NCI-H1417 treated with DMSO at 0.1 percent for 48 hours (cell line): ENCODE measurements at places on chromosomes 4 and X.

GRCh38 chr4:76322236-76322635, 15.7 kb downstream of the STBD1 start:
- no peak for DNase-seq

DNA sequence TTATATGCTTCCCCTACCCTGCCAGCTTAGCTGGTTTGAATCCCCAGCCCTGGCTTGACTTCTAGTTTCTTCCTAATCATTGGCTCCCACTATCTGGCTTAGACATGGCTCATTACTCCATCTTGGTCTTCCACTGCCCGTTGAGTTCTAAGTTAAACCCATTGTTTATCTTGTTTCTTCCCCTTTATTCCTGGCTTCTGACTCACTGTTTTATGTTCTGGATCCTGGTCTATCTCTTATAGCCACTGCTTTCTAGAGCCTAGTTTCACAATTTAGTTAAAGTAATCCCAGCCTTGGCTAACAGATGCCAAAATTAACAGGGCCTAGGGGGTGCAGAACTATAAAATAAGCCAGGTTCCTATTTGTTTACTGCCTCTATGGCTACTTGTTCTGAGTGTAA, 120.9 kb downstream of the ARHGEF9 start:
- DNase-seq = no peak

DNA sequence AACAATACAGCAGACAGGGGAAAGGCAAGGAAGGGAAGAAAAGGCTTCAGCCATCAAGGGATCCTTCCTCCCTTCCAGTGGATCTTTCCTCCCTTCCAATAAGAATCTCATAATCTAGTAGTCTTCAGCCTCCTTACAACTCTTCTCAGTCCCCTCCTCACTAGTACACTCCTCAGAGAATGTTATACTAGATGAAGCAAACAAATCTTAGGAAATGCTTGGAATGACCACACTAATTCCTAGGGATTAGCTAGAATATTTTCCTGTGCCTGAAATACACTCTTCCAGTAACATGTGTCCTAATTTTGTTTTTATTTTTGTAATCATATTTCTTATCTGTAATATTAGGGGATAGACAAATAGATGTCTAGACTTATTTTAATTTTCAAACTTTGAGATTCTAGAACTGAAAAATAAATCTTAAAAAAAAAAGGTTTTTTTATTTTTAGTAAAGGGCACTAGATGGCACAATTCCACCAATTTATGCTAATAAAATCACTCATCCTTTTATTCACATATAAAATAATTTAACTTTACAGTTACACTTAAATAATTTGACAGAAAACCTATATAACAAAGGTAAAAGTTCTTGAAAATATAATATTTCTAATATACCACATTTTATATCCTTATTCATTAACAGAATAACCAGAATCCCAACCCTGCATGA, 7.0 kb upstream of the STPG2 start:
- no peak for DNase-seq

GRCh38 chrX:39725928-39726619, 371.7 kb downstream of the BCOR start:
- no peak for DNase-seq

DNA sequence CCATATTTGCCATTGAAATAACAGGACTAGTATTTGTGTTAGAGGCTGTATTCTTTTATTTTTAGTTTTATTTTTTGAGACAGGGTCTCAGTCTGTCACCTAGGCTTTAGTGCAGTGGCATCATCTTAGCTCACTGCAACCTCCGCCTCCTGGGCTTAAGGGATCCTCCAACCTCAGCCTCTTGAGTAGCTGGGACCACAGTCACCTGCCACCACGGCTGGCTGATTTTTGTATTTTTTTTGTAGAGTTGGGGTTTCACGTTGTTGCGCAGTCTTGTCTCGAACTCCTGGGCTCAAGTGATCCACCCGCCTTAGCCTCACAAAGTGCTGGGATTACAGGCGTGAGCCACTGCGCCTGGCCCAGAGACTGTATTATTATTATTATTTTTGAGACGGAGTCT, 15.3 kb downstream of the TMEM131L start:
- no peak for DNase-seq

- DNase-seq = peak; percentile 53
These were observed at the start of gene SLC10A3 for GRCh38 chrX:154490414-154491083. Gene SLC10A3 (minus strand): TSS chrX:154490629. CDS start chrX:154488940, 1,689 bp downstream.

- no peak for DNase-seq
These were observed 1.5 kb upstream of the CTBP1 start for GRCh38 chr4:1250527-1250812.

DNA sequence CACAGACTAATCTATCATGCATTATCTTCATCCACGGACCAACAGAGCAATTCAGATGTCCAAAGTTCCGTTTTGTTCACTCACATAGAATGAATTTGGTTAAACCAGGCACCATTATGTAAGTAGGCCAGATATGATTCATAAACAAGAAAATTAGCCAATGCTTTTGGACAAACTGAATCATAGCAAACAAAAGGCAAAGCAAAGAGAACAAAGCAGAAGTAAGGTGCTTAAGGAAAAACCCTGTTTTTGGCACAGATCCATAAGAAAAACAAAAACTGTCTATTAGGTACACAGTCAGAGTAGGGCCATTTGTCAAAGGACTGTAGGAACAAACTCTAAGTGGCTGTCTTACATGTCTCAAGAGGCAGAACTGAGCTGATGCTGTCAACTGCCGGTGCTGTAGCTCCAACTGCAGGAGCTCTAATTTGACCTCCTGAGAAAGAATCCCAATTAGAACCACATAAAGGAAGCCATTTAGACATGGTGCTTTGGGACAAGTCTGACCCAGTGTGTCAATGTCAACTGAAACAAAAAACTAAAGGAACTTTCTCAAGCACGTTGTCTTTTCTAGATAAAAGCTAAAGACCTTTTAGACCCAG, 146.7 kb downstream of the COL25A1 start:
- no peak for DNase-seq

DNA sequence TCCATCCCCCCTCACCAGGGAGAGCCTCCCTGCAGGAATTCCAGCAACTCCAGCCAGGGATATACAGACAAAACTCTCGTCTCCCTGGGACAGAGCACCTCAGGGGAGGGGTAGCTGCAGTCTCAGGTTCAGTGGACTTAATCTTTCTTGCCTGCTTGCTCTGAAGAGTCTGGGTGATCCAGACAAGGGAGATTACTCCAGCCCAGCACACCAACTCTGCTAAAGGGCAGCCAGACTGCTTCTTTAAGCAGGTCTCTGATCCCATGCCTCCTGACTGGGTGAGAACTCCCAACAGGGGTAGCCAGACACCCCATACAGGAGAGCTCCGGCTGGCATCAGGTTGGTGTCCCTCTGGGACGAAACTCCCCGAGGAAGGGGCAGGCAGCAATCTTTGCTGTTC, 888.7 kb downstream of the RAB28 start:
- DNase-seq = no peak

DNA sequence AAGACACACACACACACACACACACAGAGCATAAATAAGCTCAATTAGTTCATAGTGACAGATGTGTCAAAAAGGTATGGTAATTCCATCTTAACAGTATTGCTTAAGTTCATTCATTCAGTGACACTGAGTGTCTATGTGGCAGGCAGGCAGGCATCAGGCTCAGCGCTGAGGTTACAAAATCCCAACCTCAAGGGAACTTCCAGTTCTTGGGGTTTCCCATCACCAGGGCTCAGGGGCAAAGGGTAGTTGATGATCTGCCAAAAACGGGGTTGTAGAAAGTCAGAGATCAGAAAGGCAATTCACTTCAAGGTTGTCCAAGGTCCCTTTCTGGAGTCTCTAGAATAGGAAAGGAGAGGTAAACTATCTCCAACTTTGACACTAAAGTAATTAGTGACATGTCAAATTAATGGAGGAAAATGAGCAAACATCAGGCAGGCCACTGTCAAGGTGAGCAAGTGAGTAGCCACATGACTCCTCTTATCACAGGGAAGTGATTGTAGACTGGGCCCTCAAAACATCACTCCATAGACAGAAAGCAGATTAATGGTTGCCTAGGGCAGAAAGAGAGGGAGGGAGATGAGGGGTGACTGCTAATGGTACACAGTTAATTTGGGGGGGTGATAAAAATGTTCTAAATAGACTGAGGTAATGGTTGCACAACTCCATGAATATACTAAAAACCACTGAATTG, 41.8 kb downstream of the GPC4 start:
- no peak for DNase-seq

- DNase-seq = no peak
These were observed 417.7 kb upstream of the GALNT7 start for GRCh38 chr4:172750910-172751309.

DNA sequence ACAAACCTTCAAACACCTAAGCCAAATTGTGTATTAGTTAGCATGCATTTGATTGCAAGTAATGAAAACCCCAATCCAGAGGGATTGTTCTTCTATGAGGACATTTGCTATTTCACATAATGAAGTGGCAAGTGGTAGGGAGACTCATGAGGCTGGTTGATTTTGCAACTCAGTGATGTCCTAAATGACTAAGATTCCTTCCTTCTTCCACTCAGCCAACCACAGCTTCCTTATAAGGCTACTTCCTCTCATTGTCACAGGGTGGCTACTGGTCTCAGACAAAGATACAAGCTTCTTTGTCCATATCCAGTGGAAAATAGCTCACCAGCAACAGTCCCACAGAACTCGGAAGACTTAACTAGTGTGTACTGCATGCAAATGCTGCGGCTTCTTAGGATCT, 5.3 kb upstream of the OTC start:
- no peak for DNase-seq

- DNase-seq = no peak
These were observed 42.9 kb downstream of the FRAS1 start for GRCh38 chr4:78100060-78100459.

DNA sequence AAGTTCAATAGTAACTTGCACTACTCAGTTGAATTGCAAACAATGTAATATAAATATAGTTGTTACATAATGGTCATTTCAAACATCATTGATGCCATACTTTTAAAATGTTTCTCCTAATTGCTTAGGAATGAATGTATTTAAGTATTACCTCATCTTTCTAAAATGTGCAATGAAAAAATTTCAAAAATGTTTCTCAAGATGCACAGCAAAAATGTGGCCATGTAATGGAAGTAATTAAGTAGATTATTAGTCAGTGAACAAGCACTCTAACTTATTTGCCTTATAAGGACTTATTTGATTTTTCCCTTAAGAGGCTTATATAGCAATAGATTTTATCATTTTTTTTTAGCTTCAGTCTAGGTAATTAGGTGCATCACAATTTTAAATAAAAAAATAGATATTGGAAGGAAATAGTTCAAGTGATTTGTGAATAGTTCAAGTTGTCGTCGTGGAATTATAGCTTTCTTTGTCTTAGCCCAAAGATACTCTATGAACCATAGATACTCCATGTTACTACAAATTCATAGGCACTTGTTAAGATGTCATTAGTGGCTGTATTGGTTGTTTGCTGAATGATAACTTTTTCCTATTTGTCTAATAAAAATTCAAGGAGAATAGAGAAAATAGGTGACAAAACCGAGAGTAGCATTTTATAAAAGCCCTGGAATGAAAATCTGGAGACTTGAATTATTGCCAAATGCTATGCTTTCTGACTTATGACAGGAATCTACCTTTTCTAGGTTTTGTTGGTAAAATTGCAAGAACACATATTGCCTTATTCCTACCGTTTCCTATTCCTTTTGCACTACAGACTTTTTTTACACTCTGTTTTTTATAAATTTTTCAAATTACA, 118.5 kb downstream of the TLL1 start:
- no peak for DNase-seq

DNA sequence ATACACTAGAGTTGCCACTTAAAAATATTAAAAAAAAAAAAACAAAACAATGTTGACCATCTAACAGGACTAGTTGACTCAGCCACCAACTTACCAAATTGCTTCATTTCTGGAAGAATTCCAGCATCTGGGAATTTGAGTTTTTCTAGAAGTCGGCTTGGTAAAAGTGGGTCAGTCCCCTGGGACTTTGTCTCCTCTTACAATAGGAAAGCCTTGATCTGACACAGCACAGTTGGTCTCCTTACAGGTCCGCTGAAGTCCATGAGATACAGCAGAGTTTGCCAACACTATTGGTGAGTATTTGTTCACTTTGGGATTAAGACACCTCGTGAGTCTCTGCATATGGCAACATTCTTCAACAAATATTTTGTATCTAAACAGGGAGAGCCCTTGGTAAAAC, 18.2 kb upstream of the DDIT4L start:
- no peak for DNase-seq

- DNase-seq = no peak
These were observed 26.2 kb downstream of the MTM1 start for GRCh38 chrX:150594584-150594983.

DNA sequence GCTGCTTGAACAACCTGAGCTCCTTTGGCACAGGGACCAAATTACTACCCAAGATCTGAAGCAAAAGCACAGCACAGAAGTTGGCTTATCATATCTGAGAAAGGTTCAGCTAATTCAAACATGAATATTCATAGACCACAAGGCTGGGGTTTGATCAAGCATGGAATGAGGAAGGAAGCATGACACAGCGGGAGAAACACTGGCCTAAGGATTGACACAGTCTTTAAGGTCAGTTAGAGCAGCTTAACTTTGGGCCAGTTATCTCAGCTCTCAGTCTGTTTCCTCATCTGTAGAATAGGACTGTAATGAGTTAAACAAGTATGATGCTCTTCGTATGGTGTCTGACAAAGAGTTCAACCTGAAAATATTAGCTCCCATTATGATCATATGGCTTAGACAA, 88.5 kb upstream of the CBR4 start:
- DNase-seq = no peak

DNA sequence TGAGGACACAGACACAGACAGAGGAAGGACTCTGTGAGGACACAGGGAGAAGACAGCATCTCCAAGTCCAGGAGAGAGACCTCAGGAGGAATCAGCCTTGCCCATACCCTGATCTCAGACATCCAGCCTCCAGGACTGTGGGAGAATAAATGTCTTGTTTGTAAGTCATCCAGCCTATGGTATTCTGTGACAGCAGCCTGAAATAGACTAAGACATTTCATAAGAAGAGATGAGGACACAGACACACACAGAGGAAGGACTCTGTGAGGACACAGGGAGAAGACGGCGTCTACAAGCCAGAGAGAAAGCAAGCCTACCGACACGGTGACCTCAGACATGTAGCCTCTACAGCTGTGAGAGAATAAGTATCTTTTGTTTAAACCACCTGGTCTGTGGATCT, 112.1 kb downstream of the DHRSX start:
- DNase-seq = no peak

- DNase-seq = no peak
These were observed 32.4 kb upstream of the BLTP1 start for GRCh38 chr4:122119739-122120138.

GRCh38 chrX:21153503-21153902, 220.7 kb upstream of the CNKSR2 start:
- no peak for DNase-seq

DNA sequence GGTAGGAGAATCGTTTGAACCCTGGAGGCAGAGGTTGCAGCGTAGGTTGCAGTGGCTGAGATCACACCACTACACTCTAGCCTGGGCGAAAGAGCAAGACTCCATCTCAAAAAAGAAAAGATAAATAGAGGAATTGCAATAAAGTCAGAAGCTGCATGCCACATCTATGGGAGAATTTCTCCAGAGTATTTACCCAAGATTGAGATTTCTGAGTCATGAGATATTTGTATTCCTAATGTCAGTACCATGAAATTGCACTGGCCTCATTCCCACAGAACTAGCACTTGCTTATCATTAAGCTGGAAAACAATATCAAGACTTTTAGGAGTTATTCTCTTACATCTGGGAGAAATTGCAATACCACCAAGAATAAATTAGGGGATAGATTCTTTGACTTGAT, 37.4 kb downstream of the ASIC5 start:
- no peak for DNase-seq
